NCI-H1092 treated with DMSO at 0.1 percent for 48 hours (cell line): ENCODE measurements at places on chromosomes 11 and 22.

DNA sequence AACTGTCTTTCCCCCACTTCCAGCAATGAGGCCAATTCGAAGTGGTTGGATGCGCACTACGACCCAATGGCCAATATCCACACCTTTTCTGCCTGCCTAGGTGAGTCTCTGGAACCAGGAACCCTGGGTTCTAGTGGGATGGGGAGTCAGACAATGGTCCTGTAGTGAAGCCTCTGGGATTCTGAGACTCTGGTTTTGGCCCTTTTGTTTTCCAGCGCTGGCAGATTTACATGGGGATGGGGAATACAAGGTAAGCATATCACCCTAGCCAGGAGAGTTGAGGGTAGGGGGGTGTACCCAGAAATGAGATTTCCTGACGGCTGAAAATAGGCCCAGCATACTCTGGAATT lies 530 bp downstream of the BBS1 start:
- no peak for DNase-seq

- peak; percentile 52 for DNase-seq
These were observed 144.6 kb downstream of the CCDC81 start for GRCh38 chr11:86519064-86519911.

GRCh38 chr11:62393061-62393611 lies 25.7 kb upstream of the SCGB1A1 start:
- DNase-seq: no peak

DNA sequence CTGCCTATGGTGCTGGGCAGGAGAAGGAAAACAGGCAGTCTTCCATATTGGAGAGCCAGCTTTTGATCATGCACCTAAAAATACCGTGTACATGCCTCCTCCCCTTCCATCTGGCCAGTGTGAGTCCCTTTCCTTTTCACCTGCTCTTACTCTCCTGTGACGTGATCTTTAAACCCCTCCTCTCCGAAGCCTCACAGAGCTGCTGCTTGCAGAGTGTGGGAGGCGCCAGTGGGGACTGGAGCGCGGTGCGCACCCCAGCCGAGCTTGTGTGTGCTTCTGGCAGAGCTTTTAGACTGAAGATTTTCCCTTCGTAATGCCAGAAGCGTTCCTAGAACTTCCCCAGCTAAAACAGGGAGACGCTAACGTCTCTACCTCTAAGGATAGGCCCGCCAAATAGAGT lies 29.8 kb downstream of the MUC6 start:
- peak; percentile 1 for DNase-seq

GRCh38 chr22:17914474-17914873 lies 109.9 kb downstream of the MICAL3 start:
- DNase-seq: no peak

DNA sequence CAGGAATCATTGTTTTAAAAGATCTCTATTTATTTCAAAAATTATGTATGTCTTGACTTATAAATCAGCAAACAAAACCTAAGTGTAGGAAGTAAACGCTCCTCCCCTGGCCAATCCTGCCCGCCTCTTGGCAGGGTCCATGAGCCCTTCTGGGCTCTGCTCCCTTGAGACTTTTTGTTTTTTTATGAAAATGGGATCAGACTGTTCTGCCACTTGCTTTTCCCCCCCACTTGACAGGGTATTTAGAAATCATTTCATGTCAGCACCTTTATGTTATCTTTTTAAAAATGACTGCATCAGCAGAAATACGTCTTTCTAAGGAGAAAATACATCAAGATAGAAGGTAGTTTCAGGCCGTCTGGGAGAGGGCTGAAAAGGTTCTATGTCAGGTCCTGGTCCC lies 35.6 kb downstream of the FBLN1 start:
- DNase-seq: peak; percentile 21

- DNase-seq: no peak
These were observed 87.2 kb downstream of the KCNC1 start for GRCh38 chr11:17821648-17822400.

- DNase-seq: no peak
These were observed 19.8 kb downstream of the MTMR2 start for GRCh38 chr11:95904009-95904650.

- no peak for DNase-seq
These were observed 9.4 kb upstream of the PIM3 start for GRCh38 chr22:49951000-49951677.

DNA sequence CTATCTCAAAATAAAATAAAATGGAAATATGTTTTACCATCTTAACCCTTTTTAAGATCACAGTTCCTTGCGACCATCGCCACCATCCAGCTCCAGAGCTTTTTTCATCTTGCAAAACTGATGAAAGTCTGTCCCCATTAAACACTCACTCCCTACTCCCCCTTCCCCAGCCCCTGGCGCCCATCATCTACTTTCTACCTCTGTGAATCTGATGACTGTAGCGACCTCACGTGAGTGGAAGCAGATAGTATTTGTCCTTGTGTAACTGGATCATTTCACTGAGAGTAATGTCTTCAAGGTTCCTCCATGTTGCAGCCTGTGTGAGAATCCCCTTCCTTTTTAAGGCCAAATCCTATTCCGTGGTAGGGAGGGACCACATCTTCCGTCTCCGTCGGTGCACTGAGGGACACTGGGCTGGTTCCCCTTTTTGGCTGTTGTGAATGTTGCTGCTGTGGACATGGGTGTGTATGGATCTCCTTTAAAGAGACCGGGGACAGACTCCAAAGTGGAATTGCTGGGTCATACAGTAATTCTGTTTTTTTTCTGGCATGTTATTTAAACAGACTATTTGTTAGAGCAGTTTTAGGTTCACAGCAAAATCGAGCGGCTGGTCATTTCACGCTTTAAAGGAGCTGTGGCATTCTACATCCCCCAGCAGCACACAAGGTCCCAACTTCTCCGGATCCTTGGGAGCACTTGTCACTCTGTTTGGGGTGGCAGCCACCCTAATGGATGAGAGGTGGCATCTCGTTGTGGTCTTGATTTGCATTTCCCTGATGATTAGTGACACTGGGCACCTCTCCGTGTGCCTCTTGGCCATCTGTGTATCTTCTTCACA lies 120.0 kb downstream of the KCNQ1 start:
- DNase-seq: no peak

GRCh38 chr11:78424334-78425270 lies 7.0 kb upstream of the GAB2 start:
- no peak for DNase-seq

DNA sequence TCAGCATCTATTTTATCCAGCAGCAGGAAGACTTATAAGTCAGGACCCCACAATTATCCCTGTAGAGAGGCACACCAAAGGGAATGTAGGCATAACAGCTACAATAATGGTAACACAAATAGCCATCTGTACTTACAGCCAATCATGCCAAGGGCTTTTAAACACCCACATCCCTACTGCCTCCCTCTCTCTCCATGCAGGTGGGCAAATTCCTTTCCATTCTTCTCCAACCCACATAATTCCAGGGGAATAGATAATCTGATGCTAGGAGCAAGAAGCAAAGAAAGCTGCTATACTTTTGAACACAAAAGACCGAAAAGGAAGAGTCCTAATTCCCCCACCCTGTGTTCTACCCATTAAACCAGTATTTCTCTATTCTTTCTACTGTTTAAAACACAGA lies 46.7 kb downstream of the RBFOX2 start:
- no peak for DNase-seq

- no peak for DNase-seq
These were observed 2.5 kb upstream of the OR5M11 start for GRCh38 chr11:56545531-56545930.

DNA sequence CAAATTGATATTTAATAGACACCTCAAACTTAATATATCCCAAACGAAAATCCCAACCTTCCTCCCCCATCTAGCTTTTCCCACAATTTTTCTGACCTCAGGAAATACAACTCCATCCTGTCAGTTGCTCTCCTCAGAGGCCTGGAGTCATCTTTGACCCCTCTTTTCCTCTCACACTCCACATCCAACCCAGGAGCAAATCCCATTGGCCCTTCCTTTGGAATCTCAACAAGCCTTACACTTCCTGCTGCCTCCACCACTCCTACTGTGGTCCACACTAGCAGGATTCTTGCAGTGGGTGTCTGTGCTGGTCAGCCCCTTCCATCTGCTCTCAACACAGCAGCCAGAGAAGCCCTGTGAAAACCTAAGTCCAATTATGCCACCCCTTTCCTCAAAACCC lies 39.3 kb upstream of the RFPL3 start:
- DNase-seq: no peak

- no peak for DNase-seq
These were observed 4.3 kb downstream of the DNAL4 start for GRCh38 chr22:38789606-38790005.

DNA sequence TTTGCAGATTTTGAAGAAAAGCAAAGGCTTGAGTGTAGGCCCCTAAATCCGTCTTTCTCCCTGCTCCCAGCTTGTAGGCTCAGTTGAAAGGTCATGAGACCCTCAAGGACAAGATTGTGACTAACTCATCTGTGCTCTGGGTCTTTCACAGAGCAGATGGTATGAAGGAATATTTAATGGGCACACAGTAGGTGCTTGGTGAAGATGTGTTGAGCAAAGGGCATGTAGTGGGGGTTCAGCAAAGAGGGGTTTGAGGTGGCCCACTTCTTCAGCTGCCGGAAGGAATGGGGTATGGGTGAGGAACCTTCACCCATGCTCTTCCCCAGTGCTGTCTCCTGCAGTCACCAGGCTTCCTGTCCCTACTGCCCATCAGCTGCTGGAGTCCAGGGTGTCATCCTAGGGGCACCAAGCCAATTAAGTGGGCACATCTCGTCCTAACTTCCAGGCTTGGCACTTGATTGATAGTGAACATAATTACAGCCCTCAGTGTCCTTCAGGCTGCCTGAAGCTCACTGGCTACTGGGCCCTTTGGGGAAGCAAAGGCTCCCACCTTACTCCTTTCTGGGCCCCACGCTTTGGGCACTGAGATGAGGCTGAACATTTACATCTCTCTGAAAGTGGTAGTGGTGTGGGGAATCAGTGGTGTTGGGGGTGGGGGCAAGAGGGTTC lies 15.0 kb downstream of the DGAT2 start:
- DNase-seq: no peak

- DNase-seq: no peak
These were observed 43.0 kb upstream of the NTM start for GRCh38 chr11:131327421-131327820.

DNA sequence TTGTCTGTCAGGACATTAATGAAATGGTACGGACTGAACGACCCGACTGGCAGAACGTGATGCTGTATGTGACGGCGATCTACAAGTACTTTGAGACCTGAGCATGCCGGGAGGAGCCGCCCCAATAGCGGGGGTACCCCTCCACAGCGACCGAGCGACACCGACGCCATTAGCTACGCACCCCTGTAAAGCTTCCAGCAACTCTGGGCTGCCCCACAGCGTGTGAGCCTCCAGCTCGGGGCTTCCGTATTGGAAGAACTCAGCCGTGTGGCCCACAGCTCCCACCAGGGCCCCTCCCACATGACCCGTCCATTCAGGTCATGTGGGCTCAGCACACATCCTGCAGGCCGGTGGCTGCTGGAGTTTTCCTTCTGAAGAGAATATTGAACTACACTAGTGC lies 12.9 kb upstream of the ADORA2A start:
- no peak for DNase-seq

GRCh38 chr11:78147807-78148206 lies 8.4 kb upstream of the ALG8 start:
- no peak for DNase-seq

DNA sequence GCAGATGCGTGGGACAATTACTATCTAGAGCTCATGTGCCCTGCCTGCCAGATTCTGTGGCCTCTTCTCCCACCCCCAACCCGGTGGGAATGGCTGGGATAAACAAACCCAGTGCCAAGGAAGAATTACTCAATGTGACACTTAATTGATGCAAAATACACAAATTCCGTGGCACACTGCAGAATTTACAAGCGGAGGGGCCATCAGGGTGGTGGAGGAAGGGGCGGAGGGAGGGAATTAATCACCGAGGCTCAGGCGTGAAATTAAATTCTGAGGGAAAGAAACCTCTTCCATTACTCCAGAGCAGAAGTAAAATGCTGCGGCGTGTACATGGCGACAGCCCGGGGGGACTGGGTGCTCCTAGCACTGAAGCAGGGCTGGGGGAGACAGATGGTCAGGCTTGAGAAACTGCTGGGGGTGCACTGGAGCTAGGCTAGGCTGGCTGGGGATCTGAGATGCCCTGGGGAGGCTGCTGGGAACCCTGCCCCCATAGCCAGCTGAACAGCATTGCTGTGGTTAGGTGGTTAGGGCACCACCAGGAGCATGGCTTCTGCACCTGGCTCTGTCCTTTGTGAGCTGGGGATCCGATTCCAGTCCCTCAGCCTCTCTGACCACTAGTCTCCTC lies 200.6 kb downstream of the CEP164 start:
- peak; percentile 37 for DNase-seq

DNA sequence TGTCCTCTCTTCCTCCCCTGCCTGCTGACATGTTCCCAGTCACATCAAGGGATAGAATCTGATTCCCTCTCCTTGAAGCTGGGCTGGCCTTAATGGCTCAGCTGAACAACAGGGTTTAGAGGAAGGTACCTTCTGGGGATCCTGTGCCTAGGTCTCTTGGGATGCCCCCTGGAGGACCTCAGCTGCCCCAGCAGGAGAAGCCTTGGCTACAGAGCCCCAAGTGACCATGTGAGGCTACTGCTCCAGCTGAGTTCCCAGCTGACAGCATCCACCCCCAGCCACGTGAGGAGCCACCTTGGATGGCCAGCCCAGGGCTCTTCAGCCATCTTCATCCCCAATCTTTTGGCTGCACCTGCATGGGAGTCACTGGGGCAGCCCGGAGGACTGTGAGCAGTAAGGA lies 1499.3 kb downstream of the TBC1D22A start:
- no peak for DNase-seq

DNA sequence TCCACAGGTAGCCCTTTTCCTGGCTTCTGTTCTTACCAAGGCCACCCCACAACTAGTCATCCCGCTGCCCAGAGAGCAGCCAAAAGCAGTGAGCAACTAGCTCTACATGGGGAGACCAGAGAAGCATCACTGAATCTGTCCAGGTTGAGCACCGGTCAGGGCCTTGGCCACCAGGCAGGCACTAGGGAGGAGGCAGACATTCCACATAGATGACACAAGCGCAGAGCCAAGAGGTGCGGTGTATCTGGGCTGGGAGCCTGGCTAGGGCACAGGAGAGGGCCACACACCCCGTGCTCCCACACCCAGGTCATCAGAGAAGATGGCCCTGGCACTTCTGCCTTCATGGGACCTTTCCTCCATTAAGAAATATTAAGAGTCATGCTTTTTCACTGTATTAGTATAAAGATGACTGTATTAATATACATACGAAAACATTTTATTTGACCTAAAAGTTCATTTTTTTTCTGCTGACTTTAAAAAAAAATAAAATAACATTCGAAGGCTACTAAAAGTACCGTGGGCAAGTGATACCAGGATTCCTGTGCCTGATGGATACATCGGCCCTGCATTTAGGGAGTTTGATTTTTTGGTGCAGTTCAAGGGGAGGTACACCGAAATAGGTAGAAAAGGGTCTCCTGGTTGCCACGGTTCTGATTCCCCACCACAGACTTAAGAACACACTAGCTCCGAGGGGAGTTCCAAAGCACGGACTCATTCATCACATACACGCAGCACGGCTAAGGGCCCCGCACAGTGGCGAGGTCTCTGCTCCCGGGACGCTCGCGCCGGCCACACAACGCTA lies 1.2 kb downstream of the DGCR2 start:
- DNase-seq: no peak

DNA sequence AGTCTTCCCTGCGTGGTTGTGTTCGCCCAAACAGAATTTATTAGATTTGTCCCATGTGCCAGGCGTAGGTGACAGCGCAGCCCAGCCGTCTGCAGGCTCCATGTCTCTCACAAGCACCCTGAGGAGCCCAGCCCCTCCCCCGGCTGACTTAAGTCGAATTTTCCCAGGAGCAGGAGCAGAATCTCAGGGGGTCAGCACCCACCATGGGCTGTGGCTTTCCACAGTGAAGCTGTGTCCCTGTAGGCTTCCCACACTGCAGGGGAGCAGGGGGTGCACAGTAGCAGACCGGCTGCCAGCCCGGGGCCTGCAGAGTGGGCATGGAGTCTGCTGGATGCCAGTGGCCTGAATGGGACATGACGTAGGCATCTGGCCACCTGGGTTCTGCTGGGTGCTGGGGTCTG lies 16.0 kb downstream of the PARVG start:
- no peak for DNase-seq
